ENCODE measurements at places on chromosomes 5 and 9.

DNA sequence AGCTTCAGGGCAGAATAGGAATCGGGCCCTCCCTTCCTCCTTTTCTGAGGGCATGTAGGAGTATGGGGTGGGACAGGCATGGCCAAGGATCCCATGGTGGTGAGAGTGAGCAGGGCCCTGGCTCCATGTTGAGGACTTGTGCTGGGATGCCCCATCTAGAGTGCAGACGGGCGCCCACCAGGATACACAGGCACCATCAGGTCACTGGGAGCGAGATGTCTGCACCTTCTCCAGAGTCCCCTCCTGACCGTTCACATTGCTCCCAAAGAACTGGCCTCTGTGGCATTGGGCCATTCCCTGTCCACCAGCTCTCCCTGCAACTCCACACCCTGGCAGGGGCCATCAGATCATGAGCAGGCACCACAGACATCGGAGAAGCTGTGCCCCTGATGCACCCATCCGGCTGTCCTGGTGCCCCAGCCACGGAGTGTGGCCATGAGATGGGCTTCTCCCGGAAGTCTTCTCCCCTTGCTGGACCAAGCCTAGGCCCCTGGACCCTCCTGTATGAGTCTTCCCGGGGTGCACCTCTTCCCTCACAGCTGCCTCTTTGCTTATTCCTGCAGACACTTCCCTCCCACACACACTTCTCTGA, 195.0 kb downstream of the IRX2 start:
- no peak for DNase-seq

GRCh38 chr9:12681620-12682019, 11.6 kb upstream of the TYRP1 start:
- no peak for DNase-seq

- DNase-seq: no peak
Measured at GRCh38 chr5:57267805-57268204, 93.9 kb downstream of the GPBP1 start.

GRCh38 chr5:154086146-154086545, 47.4 kb downstream of the MFAP3 start:
- DNase-seq: no peak

DNA sequence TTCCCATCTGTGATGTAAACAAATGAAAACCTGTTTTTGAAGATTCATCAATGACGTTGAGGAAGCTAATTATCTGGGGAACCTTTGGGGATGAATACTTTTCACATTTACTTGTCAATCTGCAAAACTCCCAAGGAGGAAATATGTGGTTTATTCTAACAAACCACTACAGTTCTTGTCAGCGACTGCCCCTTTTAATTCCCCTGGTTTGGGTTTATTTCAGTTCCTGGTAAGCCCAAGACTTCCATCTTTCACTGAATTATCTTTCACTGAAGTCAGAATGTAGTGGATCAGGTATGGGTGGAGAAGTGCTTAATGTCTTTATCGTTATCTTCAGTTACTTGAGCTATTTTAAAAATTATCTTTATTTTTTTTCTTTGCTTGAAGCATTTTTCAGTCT, 40.2 kb downstream of the TLR4 start:
- DNase-seq: no peak

GRCh38 chr5:74685979-74686631, 1.1 kb downstream of the HEXB start:
- peak; percentile 22 for DNase-seq

DNA sequence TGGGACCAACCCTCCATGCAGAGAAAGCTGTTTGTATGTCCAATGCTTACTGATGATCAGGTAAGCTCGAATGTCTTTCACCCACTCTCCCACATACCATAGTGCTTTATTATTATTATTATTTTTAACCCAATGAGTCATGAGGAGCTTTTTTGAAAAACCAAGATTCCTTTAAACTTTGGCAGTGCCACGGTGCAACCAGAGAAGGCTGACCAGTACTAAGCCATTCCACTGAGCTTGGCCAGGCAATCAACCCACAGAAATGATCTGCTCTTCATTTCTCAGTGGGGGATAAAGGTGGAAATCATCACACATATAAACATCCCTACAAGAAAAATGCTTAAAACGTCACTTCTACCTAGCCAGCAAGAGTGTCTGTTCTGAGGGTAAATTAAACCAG, 35.5 kb downstream of the JAKMIP2 start:
- no peak for DNase-seq

GRCh38 chr9:72597601-72598000, 76.2 kb downstream of the TMC1 start:
- DNase-seq: no peak

- DNase-seq: peak; percentile 53
Measured at GRCh38 chr5:172769616-172770373, 1.2 kb downstream of the DUSP1 start.

DNA sequence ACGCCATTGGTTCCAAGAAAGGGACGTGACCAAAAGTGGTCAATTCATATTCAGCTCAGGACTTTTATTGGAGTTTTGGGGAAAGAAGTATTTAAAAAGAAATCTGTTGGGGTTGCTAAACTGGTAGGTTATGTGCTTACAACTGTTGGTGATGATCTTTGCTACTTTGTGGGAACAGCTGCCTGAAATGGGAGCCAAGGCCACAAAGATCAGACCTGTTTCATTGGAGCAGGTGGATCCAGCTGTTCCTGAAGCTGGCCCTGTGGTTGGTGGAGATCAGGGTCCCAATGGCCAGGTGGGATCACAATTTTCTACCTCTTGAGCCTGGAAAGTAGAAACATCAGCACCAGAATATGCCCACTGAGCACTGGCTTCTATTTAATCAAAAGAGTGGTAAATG, 144.5 kb downstream of the PSAT1 start:
- no peak for DNase-seq

All from RKO (cell line).